ENCODE measurements at places on chromosomes 6 and 20. TPM values are rescaled to one million over a fixed set of nuclear protein-coding genes. Genes with fewer than 3 reads are reported as not detected.

DNA sequence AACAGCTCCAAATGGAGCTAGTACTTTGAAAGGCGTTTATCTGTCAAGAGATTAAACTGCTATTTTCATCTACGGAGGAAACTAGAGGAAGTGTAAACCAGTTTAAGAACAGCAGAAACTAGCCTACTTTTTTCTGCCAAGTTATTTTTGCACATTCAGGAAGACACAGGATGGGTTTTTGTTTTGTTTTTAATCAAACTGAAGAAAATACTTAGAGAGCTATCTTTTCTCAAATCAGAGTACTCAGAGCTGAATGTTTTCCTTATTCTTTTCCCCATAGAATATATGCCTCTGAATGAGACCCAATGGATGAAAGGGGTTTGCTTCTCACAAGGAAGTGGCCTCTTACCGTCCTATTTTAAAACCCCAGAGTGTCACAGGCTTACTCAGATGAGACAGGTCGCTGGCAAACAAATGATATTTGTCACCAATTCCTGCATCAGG is 538.5 kb downstream of the CD83 start:
- peak overlapping the region; percentile 5 for H3K4me3 ChIP-seq
- no peaks in the 10 kb centered on the region for H3K36me3 ChIP-seq
- peaks cover 23% of the 10 kb centered on the region for H3K4me1 ChIP-seq

- no peak overlapping the region for H3K4me3 ChIP-seq
- H3K4me1 ChIP-seq, result peaks cover 41% of the 10 kb centered on the region
- no peaks in the 10 kb centered on the region for H3K36me3 ChIP-seq
- DNase-seq, result no peak
These were observed 55.7 kb downstream of the NCOA7 start for GRCh38 chr6:125846292-125847024.

Gene BTN1A1
- total RNA-seq, result not detected

GRCh38 chr6:12578097-12578496 is 138.5 kb upstream of the PHACTR1 start:
- no peak overlapping the region for H3K4me3 ChIP-seq
- H3K36me3 ChIP-seq, result no peaks in the 10 kb centered on the region
- no peaks in the 10 kb centered on the region for H3K27me3 ChIP-seq
- peaks cover 4% of the 10 kb centered on the region for H3K4me1 ChIP-seq
- DNase-seq, result no peak

Gene KHDC1
- 1.1 TPM for total RNA-seq

Gene EMILIN3
- total RNA-seq, result 4.2 TPM

- H3K4me1 ChIP-seq, result no peaks in the 10 kb centered on the region
- peak; percentile 15 for DNase-seq
- no peaks in the 10 kb centered on the region for H3K36me3 ChIP-seq
- no peaks in the 10 kb centered on the region for H3K27me3 ChIP-seq
- H3K27ac ChIP-seq, result no peak overlapping the region
These were observed 167.9 kb downstream of the HAO1 start for GRCh38 chr20:7772371-7772770.

DNA sequence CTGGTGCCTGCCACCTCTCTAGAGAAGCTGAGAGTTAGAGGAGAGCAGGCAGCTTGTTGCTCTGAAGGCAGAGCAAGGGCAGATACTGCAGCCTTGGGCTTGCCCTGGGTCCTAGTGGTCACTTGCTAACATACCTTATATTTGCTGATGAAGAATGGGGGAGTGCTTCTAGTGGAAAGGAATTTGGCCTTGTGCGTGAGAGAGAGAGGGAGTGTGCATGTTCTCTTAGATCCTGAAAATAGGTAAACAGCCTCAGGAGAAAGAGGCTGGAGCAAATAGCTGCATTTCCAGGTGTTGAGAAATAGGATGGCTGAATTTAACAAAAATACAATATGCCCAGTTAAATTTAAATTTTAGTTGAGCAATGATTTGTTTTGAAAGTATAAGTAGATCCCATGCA is 724.5 kb upstream of the FLRT3 start:
- no peaks in the 10 kb centered on the region for H3K27me3 ChIP-seq
- no peaks in the 10 kb centered on the region for H3K4me1 ChIP-seq
- no peak overlapping the region for H3K27ac ChIP-seq
- no peaks in the 10 kb centered on the region for H3K36me3 ChIP-seq

Gene PPP1R14C
- total RNA-seq, result 116 TPM

GRCh38 chr6:28207510-28208110 is 17.5 kb upstream of the ZSCAN9 start:
- H3K27ac ChIP-seq, result no peak overlapping the region
- H3K36me3 ChIP-seq, result no peaks in the 10 kb centered on the region

DNA sequence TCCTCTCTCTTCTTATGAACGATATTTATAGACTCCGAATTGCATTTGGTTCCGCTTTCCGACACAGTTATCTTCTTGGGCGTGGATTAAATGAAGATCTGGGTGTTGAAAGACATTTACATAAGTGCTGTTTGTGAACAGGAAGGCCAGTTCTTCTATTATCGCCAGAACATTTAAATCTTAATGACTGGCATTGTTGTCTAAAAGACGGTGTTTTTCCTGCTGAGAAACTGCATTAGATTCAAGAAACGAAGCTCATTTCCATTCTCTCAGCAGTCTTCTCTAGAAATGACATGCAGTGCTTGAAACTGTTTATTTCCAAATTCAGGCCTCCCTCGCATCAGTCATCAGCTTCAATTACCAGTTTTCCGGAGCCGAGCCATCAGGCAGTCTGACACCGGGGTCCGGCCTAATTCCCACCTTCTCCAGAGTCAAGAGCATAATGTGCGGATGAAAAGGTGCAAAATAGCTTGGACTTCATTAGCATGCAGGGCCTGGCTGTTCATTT is 16.0 kb downstream of the LINC00237 start:
- no peaks in the 10 kb centered on the region for H3K36me3 ChIP-seq
- no peak for DNase-seq
- H3K4me1 ChIP-seq, result no peaks in the 10 kb centered on the region
- peaks cover 95% of the 10 kb centered on the region for H3K27me3 ChIP-seq

Gene SLC24A3
- total RNA-seq, result 1.3 TPM

DNA sequence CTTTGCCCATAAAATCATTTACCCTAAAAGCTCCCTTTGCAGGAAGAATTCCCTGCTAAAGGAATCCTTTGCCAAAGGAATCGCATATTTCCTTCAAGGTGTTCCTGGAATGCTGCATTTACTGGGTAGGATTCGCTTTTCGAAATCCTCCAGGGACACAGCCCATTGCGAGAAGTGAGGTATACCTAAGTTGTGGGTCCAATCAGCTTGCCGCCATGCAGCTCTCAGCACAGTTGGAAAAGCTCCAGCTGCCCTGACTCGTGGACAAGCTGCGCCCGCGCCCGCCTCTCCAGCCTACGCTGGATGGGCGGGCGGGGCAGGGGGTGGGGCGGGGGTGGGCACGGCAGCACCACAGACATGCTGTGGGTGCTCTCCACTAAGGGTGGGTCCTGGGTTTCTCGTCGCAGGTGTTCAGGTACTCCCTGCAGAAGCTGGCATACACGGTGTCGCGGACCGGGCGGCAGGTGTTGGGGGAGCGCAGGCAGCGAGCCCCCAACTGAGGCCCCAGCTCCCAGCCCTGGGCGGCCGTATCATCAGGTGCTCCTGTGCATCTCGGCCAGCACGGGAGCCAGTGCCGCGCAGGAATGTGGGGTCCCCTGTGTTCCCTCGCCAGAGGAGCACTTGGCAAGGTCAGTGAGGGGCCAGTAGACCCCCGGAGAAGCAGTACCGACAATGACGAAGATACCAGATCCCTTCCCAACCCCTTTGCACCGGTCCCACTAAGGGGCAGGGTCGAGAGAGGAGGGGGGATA is 1.4 kb downstream of the NNAT start:
- peaks cover 100% of the 10 kb centered on the region for H3K4me1 ChIP-seq
- no peaks in the 10 kb centered on the region for H3K27me3 ChIP-seq
- H3K27ac ChIP-seq, result peak overlapping the region; percentile 25
- peak; percentile 66 for DNase-seq
- peaks cover 19% of the 10 kb centered on the region for H3K36me3 ChIP-seq
- H3K4me3 ChIP-seq, result peak overlapping the region; percentile 20

GRCh38 chr20:58723628-58723984 is 31.0 kb downstream of the NPEPL1 start:
- no peaks in the 10 kb centered on the region for H3K4me1 ChIP-seq
- H3K27ac ChIP-seq, result no peak overlapping the region
- peaks cover 48% of the 10 kb centered on the region for H3K27me3 ChIP-seq
- DNase-seq, result no peak

DNA sequence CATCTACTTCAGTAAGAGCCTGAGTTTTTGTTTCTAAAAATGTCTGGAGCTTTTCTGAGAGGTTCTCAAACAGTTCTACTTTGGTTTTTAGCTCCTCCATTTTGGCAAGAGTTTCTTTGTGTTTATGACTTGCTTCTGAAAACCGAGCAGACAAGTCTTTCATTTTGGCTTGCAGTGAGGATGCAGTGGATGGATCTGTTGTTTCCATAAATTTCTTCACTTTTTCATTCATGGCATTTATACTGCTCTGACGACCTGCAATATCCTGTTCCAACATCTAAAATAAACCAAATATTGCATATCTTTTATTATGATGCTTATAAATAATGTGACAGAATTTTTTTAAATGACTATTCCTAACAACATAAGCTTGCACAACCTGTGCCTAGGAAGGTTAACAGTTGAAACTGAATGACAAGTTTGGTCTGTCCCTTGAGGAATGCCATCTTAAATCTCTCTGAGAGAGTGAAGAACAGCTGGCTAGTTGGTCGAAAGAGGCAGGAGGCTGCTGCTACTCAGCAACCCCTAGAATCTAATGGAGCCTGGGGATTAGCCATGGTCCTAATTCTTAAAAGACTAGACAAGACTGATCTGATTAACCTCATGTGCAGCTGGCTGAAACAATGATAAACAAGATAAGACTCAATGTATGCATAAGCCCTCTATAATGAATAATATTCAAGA is 69.8 kb downstream of the DST start:
- H3K27me3 ChIP-seq, result no peaks in the 10 kb centered on the region
- H3K4me1 ChIP-seq, result peaks cover 58% of the 10 kb centered on the region
- DNase-seq, result no peak
- peak overlapping the region; percentile 20 for H3K27ac ChIP-seq

DNA sequence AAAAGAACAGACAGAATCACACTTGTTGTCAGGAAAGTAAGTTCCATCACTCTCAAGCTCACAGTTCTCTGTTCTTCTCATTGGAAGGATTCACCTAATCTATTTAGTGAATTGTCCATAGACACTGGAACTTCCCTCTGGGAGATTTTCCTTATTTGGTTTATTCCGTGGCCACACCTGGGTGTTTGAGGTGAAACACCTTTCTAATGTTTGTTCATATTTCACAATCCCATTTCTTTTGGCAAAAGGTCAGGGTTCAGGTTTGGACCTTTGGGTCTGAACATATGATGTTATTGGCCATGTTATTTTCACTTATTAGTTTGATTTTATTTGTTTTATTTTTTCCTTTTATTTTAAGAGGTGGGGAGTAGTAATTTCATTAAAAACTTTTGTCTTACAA is 4.0 kb downstream of the MAS1L start:
- H3K36me3 ChIP-seq, result no peaks in the 10 kb centered on the region
- no peaks in the 10 kb centered on the region for H3K4me1 ChIP-seq
- H3K27me3 ChIP-seq, result peaks cover 25% of the 10 kb centered on the region
- DNase-seq, result no peak
- H3K4me3 ChIP-seq, result no peak overlapping the region

DNA sequence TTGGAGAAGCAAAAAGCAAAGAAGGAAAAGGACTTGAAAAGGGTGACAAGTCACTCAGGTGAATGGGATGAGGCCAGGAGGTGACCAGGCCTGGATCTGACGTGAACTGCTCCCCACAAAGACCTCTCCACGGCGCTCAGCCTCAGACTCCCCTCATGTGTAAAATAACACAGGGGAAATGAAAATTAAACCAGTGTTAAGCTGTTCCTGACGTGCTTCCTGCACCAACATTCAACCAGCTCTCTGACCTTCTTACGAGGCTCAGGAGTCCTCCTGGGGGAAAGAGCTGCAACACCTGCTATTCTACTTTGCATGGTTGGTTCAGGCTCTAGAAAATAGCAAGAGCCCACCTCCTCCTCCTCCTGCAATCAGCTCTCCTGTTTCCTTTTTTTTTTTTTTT is 256.7 kb downstream of the ATXN1 start:
- DNase-seq, result no peak
- H3K36me3 ChIP-seq, result no peaks in the 10 kb centered on the region
- H3K27me3 ChIP-seq, result no peaks in the 10 kb centered on the region
- H3K27ac ChIP-seq, result no peak overlapping the region
- peaks cover 20% of the 10 kb centered on the region for H3K4me1 ChIP-seq
- H3K4me3 ChIP-seq, result no peak overlapping the region

DNA sequence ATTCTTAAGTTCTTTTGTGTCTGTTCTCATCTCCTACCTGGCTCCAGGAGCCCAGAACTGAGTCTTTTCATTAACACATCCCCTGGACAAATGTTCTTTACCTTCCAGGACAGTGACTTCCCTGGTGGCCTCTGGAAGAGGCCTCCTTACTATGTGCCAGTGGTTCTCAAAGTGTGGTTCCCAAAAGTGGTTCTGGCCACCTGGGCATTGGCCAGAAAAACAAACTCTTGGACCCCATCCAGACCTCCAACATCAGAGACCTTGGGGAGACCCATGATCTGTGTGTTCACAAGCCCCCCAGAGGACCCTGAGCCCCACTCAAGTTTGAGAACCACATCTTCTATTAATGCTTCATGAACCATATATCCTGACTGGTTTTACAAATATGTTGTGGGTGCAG is 7.2 kb upstream of the VSX1 start:
- peaks cover 91% of the 10 kb centered on the region for H3K27me3 ChIP-seq
- H3K4me3 ChIP-seq, result no peak overlapping the region
- no peak overlapping the region for H3K27ac ChIP-seq
- H3K4me1 ChIP-seq, result peaks cover 9% of the 10 kb centered on the region

DNA sequence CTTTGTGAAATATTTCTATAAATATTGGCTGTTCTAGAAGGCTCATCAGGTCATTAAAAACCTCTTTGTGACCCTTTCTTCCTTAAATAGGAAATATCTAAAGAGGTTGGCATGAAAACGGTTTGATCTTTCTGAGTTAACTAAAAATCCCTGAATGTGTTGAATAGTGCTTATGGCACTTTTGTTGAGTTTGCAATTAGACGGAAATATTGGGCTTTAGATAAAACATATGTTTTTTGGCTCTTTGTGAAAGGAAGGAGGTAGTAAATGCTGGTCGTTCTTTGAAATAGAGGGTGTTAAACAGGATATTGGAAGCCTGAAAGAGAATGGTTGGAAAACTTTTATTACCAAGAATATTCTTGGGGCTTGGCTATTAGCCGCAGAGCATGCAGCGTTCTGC is 163.0 kb downstream of the ARID1B start:
- H3K27me3 ChIP-seq, result no peaks in the 10 kb centered on the region
- DNase-seq, result no peak
- no peaks in the 10 kb centered on the region for H3K36me3 ChIP-seq
- no peak overlapping the region for H3K4me3 ChIP-seq

DNA sequence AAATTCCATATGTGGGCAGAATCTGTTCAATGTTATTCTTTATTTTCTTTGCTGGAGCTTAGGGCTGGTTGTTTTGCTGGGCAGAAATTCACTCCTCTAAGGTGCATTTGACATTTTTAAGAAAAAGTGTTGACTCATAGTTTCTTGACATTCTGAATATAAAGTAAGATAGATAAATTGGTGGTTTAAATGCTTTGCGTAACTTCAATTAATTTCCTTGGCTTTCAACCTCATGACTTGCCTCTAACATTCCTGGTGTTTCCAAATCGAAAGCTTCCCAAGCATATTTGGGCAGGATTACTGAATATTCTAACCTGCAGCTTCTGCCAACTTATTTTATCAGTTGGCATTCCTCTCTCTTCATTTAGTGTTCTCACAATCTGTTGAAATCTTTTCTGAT is 718.7 kb upstream of the ADGRB3 start:
- H3K4me1 ChIP-seq, result no peaks in the 10 kb centered on the region
- H3K27me3 ChIP-seq, result no peaks in the 10 kb centered on the region
- no peaks in the 10 kb centered on the region for H3K36me3 ChIP-seq
- no peak for DNase-seq

Gene TBXT
- total RNA-seq, result not detected

- H3K4me1 ChIP-seq, result peaks cover 16% of the 10 kb centered on the region
- no peaks in the 10 kb centered on the region for H3K27me3 ChIP-seq
- H3K27ac ChIP-seq, result no peak overlapping the region
- no peaks in the 10 kb centered on the region for H3K36me3 ChIP-seq
- DNase-seq, result no peak
These were observed 167.7 kb downstream of the SYNDIG1 start for GRCh38 chr20:24637087-24637486.

Gene CLVS2
- 0.05 TPM for total RNA-seq
